ENCODE measurements at places on chromosomes 5 and 9. TPM values are rescaled to one million over a fixed set of nuclear protein-coding genes. Genes with fewer than 3 reads are reported as not detected.

PCDHB12 gene
- total RNA-seq = 0.59 TPM

DNAI1 gene
- not detected for total RNA-seq

CDHR2 gene
- total RNA-seq = not detected

FANCC gene
- 5.4 TPM for total RNA-seq

DNA sequence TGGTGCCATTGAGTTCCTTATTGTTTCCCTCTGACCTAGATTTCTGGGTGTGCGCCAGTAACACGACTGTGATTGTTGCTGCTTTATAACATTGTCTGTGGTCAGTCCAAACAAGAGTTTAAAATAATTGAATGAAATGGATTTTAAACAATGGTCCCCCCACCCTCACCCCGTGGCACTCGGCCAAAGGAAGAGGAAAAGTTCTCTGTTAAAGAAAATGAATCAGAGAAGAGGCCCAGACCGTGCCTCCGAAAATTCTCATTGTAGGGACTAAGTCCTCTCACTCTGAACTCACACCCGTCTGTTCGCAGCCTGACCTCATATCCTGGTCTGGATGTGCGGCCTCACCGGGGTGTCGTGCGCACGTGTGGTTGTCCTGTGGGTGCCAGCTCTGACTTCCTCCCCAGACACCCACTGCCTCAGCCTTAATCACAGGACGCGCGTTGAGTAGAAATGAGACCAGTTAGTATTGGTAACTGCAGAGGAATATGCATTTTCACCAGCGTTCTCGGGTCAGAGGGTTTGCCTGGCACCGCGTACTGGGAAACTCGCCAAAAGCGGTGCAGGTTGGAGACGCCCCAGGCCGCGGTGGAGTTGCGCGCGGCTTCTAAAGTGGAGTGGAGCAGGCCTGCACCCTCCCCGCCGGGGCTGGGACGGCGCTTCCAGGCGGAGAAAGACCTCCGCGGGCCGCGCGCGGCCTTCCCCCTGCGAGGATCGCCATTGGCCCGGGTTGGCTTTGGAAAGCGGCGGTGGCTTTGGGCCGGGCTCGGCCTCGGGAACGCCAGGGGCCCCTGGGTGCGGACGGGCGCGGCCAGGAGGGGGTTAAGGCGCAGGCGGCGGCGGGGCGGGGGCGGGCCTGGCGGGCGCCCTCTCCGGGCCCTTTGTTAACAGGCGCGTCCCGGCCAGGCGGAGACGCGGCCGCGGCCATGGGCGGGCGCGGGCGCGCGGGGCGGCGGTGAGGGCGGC lies at the start of gene ABL1:
Gene ABL1 (plus strand): TSS at position 884 of the 966 bp plus-strand sequence. CDS start 193 bp downstream, outside the sequence.
- DNase-seq = peak; percentile 97

GRCh38 chr9:37971108-37971459 lies 67.2 kb upstream of the SLC25A51 start:
- DNase-seq = no peak

DNA sequence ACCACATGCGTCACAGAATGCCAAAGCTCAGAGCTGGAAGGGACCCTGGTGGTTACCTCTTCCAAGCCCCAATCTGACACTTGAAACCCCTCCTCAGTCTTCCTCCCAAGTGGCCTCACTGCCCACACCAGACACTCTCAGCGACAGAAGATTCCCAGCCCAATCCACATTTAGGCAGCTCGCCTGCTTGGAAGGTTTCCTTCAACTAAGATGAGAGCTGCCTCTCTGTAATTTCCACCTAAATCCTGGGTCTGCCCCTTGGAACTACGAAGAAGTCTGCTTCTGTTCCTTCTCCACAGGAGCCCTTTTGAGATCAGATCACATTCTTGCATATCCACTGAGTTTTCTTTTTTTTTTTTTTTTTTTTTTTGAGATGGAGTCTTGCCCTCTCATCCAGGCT lies 83.7 kb downstream of the PAX5 start:
- DNase-seq = no peak

DNA sequence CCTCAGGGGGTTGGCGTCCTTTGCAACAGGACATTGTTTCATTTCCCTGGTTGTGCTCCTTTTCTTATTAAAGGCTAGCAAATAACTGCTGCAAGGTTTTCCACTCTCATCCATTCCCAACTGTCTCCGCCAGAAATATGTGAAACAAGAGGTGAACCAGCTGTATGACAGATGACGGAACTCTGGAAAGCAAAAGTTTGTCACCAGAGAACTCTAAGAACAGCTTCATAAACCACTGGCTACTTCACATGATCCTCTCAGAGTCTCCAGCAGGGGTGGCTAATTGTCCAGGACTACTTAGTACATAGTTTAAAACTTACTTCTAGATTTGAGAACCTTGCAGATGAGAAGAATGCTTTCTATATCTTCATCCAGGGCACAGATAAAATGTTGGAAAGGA lies 195.9 kb upstream of the RAD23B start:
- DNase-seq = no peak

GRCh38 chr9:121735065-121735792 lies 83.8 kb downstream of the DAB2IP start:
- DNase-seq = peak; percentile 95

DNA sequence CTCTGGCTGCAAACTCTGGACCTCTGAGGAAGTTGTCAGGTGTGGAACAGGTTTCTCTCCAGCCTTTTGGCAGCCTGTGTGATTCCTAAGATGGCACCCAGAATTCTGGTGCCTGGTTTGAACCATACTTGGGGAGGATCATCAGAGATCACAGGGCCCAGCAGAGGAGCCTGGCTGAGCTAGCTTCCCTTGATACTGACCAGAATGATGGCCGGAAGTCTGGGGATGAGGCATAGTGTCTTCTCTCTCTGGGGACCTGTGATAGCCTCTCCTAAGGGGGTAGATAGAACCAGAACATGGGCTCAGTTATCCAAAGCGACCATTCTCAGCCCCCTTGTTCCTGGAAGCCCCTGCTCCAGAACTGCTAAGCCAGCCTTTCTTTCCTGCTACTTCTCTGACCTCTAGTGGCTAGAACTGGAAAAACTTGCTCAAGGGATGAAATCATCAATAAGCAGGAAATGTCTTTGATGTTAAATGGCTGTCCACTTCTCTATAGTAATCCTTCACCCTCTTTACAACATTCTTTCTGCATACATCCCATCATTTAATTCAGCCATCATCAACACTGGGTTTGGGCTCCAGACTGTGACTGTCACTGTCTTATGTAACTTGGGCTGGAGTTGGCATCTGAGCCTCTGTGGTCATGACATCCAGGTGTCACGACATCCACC lies 55.1 kb downstream of the C9orf152 start:
- DNase-seq = no peak

GRCh38 chr5:36364473-36364872 lies 62.8 kb upstream of the RANBP3L start:
- DNase-seq = no peak

- DNase-seq = peak; percentile 32
These were observed 47.8 kb upstream of the CD180 start for GRCh38 chr5:67244345-67244793.

GRCh38 chr5:65861830-65862241 lies 64.5 kb upstream of the ERBIN start:
- no peak for DNase-seq

- DNase-seq = no peak
These were observed 588.3 kb downstream of the DNAH5 start for GRCh38 chr5:13356226-13356625.

GRCh38 chr9:106305428-106306133 lies 557.4 kb upstream of the ZNF462 start:
- DNase-seq = no peak

All from osteoblast (primary cell).